ENCODE measurements at places on chromosomes 12 and 14.
A peak's percentile ranks its signal among the peaks of the same experiment; 100 is the strongest.

GRCh38 chr14:72775923-72776554 is 117.9 kb downstream of the DPF3 start:
- no peak for DNase-seq

DNA sequence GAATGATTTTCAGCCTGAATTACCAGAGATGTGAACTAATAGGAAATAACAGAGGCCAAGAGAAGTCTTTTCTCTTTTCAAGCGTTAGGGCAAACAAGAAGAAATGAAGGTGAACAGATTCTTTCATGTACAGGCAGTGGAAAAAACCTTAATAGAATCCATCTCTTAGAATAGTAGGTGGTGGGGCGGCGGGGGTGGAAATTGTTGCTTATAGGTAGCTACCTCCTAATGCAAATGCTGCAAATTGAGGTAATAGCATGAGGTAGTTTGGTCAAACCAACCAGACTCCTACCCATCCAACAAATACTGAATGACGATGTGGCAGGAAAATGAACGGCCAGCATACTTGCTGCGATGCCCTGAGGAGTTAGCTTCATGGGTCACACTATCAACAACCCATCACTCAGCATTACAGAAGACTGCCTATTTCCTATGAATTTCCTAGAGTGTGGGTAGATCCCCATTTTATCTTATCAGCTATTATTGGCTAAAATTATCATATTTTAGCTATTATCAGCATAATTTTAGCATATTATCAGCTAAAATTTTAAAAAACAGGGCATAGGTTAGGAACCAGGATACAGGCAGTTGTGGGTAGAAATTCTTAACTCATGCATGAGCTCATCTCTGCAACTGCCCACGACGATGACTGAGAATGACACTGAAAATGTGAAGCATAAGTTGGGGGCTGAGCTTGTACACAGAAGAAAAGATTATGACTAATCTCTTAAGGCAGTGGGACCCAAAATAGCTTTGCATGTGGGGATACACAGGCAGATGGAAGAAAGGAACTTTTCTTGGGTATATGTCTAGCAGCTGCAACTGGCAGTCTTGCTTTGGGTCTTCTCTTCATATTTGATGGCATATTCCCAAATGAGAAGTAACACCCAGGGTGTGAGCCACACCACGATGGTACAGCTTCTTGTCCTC is 68.7 kb downstream of the NIN start:
- peak; percentile 60 for DNase-seq

- DNase-seq: peak; percentile 38
Observed at GRCh38 chr12:120119271-120119973, 2.9 kb upstream of the RAB35 start.

GRCh38 chr12:20601668-20602280 is 93.4 kb upstream of the SLCO1C1 start:
- no peak for DNase-seq

DNA sequence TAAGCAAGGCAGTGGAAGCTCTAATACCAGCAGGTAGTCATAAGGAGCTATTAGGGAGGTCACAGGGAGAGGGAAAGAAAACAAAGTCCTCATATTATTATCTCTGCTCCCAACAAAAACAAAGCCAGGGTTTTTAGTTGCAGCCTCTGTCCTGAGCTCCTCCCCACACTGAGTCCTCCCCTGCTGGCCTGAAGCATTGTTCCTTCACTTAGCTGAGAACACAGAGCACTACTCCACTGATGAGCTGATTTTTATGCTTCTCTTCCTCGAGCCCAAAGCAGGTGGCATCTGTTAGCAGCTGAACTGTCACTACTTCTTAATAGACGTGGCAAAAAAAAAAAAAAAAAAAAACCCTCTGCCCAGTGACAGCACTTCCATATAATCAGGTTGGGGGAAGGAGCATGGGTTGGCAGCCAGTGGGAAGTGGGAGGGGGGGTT is 10.5 kb upstream of the STAC3 start:
- DNase-seq: no peak

GRCh38 chr12:66550626-66551025 is 128.2 kb downstream of the GRIP1 start:
- DNase-seq: no peak

DNA sequence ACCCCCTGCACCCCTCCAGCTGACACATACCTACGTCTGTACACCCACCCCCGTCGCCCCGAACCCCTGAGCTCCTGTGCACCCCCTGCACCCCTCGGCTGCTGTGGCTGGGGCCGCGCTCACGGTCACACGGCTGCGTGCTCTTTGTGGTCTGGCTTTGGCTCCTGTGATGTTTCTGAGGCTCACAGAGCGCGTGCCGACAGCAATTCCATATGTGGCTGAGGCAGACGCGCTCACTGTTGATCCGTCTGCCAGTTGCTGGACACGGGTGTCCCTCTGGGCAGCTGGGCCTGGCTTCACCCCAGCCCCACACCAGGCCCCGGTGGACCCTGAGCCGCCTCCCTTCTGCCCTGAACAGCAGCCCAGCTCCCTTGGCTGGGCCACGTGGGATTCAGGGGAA is 46.5 kb downstream of the LRCOL1 start:
- no peak for DNase-seq

- peak; percentile 43 for DNase-seq
Observed at GRCh38 chr14:49972823-49973222, 79.9 kb downstream of the ARF6 start.

DNA sequence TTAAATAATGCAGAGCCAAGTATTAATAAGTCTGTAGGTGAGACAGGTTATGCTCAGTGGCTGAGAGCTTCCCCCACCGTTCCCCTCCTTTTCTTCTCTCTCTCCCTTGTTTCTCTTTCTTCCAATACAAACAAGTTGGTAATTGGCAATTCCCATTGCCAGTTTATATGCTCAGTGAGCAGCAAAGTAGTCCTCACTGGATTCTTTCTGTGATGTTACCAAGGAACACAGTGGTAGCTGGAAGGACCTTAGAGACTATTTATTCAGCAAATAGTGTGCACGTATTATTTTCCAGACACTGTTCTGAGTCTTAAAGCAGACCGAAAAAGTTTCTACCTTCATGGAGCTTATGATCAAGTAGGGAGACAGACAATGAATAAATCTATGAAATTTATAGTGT is 344.4 kb downstream of the FUT8 start:
- DNase-seq: no peak

DNA sequence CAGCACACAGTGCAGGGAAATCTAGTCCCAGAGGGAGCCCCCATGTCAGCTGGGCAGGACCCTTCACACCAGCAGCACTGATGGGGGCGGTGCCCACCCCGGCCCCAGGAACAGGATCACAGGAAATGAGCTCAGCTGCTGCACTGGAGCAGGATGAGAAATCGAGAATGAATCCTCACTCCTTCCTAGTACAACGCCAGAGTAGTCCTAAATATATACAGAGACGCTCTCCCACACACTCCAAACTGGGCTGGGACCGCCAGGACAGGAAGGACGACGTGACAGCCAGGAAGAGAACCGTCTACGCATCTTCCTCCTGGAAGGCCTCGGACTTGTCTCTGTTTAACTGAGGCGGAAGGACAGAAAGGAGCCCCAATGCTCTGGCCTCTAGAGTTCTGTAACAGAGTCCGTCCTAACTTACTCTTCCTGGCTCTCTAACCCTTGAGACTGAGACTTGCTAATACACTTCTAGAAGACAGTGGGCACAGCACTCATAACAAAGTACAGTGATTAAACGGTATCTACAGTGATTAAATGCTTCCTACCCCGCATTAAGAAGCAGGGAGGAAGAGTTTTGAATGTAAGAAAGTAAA is 33.4 kb downstream of the CDC42BPB start:
- no peak for DNase-seq

GRCh38 chr12:59963546-59963945 is 367.7 kb downstream of the SLC16A7 start:
- no peak for DNase-seq

DNA sequence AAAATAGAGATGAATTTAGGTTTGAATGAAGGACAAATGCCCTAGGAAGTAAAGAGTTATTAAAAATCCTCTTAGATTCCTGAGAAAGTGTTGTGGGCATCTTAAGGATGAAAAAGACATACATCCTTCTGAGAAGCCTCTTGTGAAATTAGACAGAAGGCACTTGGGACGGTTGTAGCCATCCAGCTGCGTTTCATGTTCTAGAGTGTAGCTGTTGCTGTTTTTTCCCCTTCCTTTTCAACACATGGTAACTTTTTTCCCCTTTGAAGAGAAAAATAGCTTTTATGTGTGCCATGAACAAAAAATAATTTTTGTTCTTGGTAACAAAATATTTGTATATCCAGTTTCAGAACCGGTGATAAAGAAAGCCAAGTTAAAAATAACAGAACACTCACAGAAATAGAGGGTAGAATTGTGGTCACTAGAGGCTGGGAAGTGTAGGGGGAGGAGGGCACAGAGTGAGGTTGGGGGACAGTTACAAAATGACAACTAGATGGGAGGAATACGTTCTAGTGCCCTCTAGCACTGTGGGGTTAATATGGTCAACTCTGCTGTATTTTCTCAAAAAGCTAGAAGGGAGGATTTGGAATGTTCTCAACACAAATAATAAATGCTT is 58.4 kb downstream of the PTHLH start:
- DNase-seq: no peak

GRCh38 chr12:97404543-97404942 is 58.1 kb upstream of the RMST start:
- DNase-seq: no peak

DNA sequence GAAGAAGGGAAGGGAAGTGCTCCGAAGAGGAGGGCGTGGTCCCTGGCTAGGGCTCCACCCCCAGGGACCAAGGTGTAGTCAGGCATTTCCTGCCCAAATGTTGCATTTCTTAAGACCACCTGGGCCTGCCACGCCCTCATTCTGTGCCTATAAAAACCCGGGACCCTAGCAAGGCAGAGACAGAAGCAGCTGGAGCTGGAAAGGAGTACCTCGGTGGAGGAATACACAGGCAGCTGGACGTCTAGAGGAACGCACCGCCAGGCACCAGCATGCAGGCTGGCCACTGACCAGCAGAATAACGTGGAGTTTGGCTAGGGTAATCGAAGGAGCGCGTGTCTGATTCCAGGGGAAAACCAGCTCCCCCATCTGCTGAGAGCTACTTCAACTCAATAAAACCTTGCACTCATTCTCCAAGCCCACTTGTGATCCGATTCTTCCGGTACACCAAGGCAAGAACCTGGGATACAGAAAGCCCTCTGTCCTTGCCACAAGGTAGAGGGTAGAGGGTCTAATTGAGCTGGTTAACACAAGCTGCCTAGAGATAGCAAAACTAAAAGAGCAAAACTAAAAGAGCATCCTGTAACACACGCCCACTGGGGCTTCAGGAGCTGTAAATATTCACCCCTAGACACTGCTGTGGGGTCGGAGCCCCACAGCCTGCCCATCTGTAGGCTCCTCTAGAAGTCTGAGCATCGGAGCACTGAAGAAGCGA is 21.0 kb downstream of the CFL2 start:
- peak; percentile 10 for DNase-seq

GRCh38 chr14:90842726-90843125 is 26.5 kb upstream of the TTC7B start:
- DNase-seq: no peak

- DNase-seq: no peak
Observed at GRCh38 chr14:97638864-97639263, 841.7 kb downstream of the VRK1 start.

DNA sequence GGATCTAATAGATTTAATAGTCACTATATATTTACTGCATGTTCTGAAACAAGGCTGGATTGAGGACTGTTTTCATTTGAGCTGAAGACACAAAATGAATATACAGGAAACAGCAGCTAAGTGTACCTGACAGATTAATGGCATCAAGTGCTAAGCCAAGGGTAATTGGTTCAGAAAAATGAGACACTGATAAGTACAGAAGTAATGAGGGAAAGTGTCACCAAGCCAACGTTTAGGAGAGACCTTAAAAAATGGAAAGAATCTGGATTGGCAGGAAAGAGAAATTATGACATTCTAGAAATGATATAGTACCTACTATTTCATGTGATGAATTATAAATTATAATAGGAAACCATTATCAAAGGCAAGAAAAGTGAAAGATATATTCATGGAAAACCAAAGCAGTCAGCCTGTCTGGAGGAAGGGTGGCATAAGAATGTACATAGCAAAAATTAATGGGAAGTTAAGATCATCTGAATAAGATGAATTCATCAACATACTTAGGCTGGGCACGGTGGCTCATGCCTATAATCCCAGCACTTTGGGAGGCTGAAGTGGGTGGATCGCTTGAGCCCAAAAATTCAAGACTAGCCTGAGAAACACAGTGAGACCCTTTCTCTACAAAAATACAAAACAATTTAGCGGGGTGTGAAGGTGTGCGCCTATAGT is 21.0 kb upstream of the DUSP16 start:
- DNase-seq: no peak

DNA sequence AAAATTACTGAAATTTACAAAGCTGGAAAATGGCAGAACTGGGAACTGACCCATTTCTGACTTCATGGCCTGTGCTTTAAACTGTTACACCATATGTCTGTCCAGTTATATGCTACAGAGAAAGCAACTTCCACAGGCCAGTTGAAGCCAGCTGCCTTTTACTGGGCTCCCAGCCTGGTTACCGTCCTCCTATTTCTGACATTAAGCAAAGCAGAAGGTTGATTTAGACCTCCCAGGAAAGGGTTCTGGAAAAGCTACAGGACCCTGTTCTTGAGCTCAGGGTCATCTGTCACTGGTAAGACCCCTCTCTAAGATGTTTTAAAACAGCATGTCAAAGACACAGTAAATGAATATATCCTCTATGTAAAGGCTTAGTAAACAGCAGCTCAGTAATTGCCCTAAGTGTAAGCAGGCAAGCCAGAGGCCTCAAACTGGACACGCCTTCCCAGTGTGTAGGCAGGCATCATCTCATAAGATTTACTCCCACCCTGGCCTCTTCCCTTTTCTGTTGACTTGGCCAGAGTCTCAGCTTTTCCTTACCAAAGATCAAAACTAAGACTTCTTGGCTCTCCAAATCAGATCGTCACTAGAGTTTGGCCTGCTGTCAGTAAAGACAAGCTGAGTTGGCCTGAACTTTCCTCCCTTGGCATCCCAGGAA is 55.4 kb upstream of the RNU6-8 start:
- no peak for DNase-seq

DNA sequence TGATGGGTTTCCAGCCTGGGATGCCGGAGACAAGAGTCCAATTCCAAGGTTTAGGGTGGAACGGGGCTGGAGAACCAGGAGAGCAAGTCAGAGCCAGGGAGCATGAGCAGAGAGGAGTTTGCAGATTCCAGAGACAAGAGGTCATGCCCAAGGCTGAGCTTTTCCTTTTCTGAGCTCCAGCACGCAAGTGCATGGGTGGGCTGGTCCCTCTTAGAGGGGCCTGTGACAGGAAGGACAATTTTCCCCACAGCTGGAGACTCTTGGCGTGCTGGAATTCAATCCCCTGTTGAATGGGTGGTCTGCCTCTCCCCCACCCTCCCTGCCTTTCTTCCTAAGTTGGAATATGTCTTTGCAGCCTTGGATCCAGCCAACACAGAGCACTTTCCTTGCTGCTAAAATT is 431.9 kb downstream of the BCL11B start:
- DNase-seq: no peak

GRCh38 chr12:52187206-52187605 is 4.6 kb downstream of the KRT80 start:
- no peak for DNase-seq

DNA sequence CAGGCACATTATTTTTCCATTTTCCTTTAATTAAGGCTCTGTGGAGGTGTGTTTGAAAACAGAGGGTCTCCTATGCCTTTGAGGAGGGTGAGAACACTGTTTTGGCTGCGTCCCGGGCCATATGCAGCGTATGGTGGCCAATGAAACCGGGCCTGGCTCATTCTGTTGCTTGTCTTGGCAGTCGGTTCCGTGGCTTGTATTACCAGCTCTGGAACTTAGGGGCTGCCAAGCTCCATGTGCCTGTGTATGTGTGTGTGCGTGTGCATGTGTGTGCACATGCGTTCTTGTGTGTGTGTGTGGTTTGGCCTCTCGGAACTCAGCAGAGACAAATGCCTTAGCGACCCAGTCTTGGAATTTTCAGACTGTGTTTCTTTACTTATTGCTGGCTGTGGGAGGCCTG is 2.7 kb downstream of the JDP2 start:
- no peak for DNase-seq
